Activated CD4-positive, CD25-positive, alpha-beta regulatory T cell (primary cell): ENCODE measurements at places on chromosomes 2 and 18.

GRCh38 chr2:61493523-61493942 is 22.6 kb upstream of the USP34 start:
- DNase-seq = no peak

- no peak for DNase-seq
These were observed 12.3 kb downstream of the ARL6IP6 start for GRCh38 chr2:152730591-152731333.

GRCh38 chr2:227876300-227876801 is 4.9 kb downstream of the DAW1 start:
- no peak for DNase-seq

- no peak for DNase-seq
These were observed 78.6 kb downstream of the ANKRD44 start for GRCh38 chr2:197232010-197232409.

DNA sequence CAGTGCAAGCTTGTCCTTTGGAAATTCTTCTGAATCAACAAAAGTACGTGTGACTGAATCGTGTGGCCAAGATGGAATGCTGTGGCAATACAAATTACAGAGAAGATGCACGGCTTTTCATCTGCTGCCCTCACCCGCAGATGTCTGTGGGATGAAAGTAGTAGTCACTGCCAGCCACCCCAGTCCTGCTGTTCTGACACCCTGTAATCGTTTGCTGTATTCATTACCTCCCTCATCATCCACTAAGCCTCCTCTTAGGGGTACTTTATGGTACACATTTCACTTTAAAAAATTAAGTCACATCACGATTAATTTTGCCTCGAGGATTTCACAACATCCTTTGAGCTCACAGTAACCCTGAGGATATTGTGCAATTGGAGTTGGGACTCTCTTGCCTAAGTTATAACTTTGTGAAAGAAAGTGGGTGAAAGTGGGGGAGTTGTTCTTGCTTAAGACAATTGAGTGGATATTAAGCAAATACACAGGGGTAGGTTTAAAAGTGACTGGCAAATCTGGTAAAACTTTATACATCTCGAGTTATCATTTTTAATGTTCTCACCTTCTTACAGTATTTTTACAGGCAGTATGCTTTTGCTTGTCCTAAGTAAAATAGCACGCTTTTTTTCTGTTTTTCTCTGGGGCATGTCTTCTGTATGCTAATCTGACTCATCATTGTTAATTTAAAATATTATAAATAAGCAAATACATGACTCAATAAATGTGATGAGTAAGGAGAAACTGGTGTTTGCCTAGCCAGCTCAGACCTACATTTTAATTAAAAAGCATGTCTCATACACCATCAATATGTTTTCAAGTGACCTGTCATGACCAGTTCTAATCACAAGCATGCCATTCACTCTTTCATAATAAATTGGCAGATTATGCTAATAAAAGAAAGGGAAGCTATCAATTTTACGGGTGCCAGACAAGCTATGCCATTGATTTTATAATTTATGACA is 680.9 kb downstream of the IRS1 start:
- no peak for DNase-seq

DNA sequence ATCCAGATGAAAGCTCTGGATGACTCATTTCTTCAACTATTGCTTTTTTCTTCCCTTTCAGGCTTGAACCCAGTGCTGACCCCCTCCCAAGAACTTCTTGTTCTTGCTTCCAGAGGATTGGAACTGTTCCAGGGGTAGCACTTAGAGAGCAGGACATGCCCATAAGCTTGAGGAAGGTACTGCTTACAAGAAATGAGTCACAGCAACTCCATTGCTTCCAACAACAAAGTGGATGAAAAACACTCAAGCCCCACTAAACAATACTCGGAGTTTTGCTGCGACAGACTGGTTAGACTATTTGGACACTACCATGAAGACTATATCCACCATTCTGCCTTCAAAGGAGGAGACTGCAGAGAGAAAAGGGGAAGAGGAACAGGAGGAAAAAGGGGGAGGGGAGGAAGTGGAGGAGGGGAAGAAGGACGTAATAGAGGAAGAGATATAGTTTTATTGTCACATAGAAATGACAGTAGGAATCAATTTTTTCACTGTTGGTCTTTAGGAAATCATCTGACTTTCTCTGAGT is 1.6 kb upstream of the EPC2 start:
- DNase-seq = no peak

GRCh38 chr18:9097349-9097748 is 5.2 kb upstream of the NDUFV2 start:
- no peak for DNase-seq
